ENCODE measurements at places on chromosomes 4 and X.
A peak's percentile ranks its signal among the peaks of the same experiment; 100 is the strongest.

- H3K36me3 ChIP-seq = no peaks in the 10 kb centered on the region
- DNase-seq = no peak
- H3K4me3 ChIP-seq = no peak overlapping the region
- no peaks in the 10 kb centered on the region for H3K4me1 ChIP-seq
- H3K27me3 ChIP-seq = no peaks in the 10 kb centered on the region
- H3K27ac ChIP-seq = no peak overlapping the region
These were observed 78.4 kb downstream of the DRD5 start for GRCh38 chr4:9859810-9860209.

GRCh38 chrX:118698516-118699170 is 28.8 kb upstream of the IL13RA1 start:
- H3K4me3 ChIP-seq = no peak overlapping the region
- no peaks in the 10 kb centered on the region for H3K36me3 ChIP-seq
- no peaks in the 10 kb centered on the region for H3K4me1 ChIP-seq
- H3K27me3 ChIP-seq = no peaks in the 10 kb centered on the region

DNA sequence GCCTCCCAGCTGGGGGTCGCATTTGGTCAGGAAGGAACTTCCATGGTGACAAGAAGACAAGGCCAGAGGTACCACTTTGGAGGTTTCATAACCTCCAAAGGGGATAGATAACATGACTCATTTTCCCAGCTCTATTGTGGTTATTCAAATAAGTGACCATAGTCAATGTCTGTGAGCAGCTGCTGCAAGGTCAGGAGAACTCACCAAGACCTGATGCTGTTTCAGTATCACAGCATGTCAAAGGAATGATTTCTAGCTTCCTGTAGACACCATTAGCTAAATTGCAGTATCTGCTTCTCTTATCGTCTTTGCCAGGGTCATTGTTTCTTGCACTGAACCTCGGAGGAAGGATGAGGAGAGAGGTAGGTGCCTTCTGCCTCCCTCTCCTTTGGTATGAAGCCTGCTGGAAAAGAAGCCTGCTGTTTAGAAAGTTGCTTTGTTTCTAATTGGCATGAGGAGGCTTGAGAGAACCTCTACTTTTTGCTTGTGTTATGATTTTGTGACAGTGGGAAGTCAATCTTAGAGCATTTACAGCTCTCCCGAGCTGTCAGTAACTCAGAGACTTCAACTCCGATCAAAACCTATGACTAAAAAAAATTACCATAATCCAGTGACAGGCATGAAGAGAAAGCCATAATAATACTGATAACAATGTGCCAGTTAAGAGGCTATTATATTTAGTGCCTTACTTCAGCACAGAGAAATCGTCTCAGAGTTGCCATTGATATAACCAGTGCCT is 38.0 kb upstream of the GATB start:
- DNase-seq = no peak
- no peaks in the 10 kb centered on the region for H3K27me3 ChIP-seq
- H3K4me3 ChIP-seq = no peak overlapping the region

- no peaks in the 10 kb centered on the region for H3K27me3 ChIP-seq
- H3K4me1 ChIP-seq = peaks cover 10% of the 10 kb centered on the region
- no peak overlapping the region for H3K4me3 ChIP-seq
These were observed 63.5 kb upstream of the PGM2 start for GRCh38 chr4:37762991-37763368.

GRCh38 chr4:20256381-20256881 is 4.7 kb downstream of the SLIT2 start:
- no peaks in the 10 kb centered on the region for H3K4me1 ChIP-seq
- no peak for DNase-seq
- peaks cover 7% of the 10 kb centered on the region for H3K27me3 ChIP-seq
- H3K36me3 ChIP-seq = no peaks in the 10 kb centered on the region

GRCh38 chr4:155765149-155765548 is 6.3 kb downstream of the GUCY1B1 start:
- no peaks in the 10 kb centered on the region for H3K36me3 ChIP-seq
- no peaks in the 10 kb centered on the region for H3K27me3 ChIP-seq
- H3K4me1 ChIP-seq = no peaks in the 10 kb centered on the region
- no peak overlapping the region for H3K27ac ChIP-seq
- H3K4me3 ChIP-seq = no peak overlapping the region
- DNase-seq = no peak

- H3K27me3 ChIP-seq = no peaks in the 10 kb centered on the region
- H3K36me3 ChIP-seq = no peaks in the 10 kb centered on the region
- H3K4me3 ChIP-seq = no peak overlapping the region
- no peak overlapping the region for H3K27ac ChIP-seq
- H3K4me1 ChIP-seq = peaks cover 9% of the 10 kb centered on the region
- no peak for DNase-seq
These were observed 5.8 kb downstream of the SRD5A3 start for GRCh38 chr4:55351824-55352223.

DNA sequence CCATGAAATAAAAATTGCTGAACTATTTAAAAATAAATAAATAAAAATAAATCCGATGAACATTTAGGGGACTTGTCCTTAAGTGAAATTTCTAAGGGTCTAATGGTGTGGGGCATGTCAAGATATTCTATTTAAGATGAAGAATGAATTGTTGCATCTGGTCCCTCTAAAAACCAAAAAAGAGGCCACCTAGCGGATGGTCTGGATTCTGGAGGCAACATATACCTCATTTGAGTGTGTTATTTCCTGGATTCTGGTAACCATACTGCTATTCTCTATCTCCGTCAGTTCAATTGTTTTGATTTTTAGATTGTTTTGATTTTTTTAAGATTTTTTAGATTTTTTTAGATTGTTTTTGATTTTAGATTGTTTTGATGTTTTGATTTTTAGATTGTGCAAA is 28.3 kb downstream of the AGTR2 start:
- H3K27ac ChIP-seq = no peak overlapping the region
- no peak overlapping the region for H3K4me3 ChIP-seq
- no peaks in the 10 kb centered on the region for H3K4me1 ChIP-seq
- DNase-seq = no peak
- peaks cover 1% of the 10 kb centered on the region for H3K27me3 ChIP-seq
- no peaks in the 10 kb centered on the region for H3K36me3 ChIP-seq

DNA sequence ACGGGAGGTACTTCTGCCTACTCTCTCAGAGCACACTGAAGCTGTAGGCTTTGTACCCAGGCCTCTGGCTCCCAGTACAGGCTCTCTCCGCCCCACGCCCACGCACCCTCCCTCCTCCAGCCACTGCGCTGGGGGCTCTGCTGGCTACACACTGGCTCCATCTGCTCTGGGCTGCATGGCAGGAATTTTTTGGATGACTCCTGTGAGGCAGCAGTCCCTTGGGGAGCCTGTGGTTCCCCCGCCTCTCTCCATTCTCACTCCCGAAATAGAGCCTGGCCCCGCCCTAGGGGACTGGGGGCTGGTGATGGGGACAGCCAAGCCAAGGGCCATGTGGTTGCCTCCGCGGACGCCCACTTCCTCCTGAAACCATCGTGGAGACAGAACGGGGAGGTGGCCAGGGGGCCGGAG is 58.1 kb upstream of the ADRA2C start:
- H3K4me3 ChIP-seq = no peak overlapping the region
- H3K27ac ChIP-seq = no peak overlapping the region
- no peaks in the 10 kb centered on the region for H3K36me3 ChIP-seq
- no peaks in the 10 kb centered on the region for H3K4me1 ChIP-seq
- H3K27me3 ChIP-seq = no peaks in the 10 kb centered on the region
- peak; percentile 42 for DNase-seq

- H3K27ac ChIP-seq = no peak overlapping the region
- no peaks in the 10 kb centered on the region for H3K4me1 ChIP-seq
These were observed 50.3 kb upstream of the LCORL start for GRCh38 chr4:18071894-18072293.

DNA sequence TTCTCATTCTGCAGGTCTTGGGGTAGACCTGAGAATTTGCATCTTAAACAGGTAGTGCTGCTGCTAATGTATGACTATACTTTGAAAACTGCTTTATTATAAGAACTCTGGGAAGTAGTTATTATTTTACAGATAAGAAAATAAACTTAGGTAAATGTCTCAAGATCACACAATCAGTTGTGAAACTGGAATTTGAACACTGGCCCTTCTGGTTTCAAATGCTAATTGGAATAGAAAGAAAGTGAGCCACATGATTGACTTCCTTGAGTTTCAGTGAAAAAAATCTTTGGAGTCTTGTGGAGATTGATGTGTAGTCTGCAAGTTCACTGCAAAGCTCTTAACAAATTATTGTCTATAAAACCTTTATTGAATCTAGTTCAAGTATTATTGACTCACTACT is 44.5 kb downstream of the FTHL17 start:
- no peaks in the 10 kb centered on the region for H3K36me3 ChIP-seq
- no peak overlapping the region for H3K4me3 ChIP-seq
- H3K4me1 ChIP-seq = no peaks in the 10 kb centered on the region
- no peak overlapping the region for H3K27ac ChIP-seq
- DNase-seq = no peak

DNA sequence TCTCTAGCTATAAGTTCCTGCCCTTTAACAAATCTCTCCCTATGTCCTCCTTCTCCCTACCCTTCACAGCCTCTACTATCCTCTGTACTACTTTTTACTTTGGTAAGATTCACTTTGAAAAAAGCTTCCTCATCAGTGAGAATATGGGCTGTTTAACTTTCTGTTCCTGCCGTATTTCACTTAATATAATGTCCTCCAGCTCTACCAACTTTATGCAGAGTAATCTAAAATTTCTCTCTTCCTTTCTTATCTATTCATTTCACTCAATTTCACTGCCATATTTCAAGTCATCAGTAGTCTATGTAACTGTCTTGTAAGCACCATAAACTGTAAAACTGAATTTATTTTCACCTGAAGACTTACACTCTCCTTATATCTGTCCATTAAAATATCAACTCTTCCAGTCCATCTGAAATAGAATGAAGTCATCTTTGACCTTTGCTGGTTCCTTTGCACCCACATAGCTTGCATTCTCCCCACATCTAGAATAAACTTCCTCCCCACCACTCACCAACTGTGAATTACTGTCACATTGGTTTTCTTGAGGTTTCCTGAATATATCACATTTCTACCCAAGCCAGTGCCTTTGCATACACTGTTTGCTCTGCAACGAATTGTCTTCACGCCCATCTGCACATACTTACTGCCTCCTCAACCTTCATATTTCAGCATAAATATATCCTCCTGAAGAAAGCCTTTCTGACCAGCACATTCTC is 54.6 kb downstream of the ARAP2 start:
- H3K4me3 ChIP-seq = no peak overlapping the region
- DNase-seq = no peak
- no peaks in the 10 kb centered on the region for H3K36me3 ChIP-seq
- H3K27me3 ChIP-seq = no peaks in the 10 kb centered on the region
- H3K27ac ChIP-seq = no peak overlapping the region

DNA sequence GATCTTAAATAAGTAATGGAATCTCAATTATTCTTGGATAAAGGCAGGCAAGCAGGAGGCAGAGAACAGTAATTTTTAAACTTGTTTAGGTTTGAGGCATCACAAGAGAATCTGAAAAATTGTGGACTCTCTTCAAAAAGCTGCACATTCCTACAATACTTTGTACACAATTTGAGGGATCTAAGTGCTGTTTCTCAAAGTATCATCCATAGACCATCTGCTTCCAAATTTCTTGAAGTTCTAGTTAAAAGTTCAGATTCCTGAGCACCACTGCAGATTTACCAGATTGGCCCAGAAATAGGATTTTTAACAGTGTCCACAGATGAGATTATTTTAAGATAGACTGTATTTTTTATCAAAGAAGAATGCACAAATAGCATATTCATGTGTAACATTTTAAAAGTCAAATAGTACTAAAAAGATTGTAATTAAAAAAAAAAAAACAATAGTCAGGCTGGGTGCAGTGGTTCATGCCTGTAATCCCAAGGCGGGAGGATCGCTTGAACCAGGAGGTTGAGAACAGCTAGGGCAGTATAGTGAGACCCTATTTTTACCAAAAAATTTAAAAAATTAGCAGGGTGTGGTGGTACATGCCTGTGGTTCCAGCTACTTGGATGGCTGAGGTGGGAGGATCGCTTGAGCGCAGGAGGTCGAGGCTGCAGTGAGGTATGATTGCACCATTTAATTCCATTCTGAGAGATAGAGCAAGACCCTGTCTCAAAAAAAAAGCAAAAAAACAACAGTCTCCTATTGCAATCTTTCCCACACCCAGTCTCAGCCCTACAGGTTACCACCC is 14.2 kb upstream of the FNIP2 start:
- no peaks in the 10 kb centered on the region for H3K4me1 ChIP-seq
- H3K27ac ChIP-seq = no peak overlapping the region
- no peaks in the 10 kb centered on the region for H3K27me3 ChIP-seq
- H3K36me3 ChIP-seq = no peaks in the 10 kb centered on the region
- no peak overlapping the region for H3K4me3 ChIP-seq
- no peak for DNase-seq

- no peaks in the 10 kb centered on the region for H3K27me3 ChIP-seq
- H3K4me1 ChIP-seq = no peaks in the 10 kb centered on the region
- no peak overlapping the region for H3K27ac ChIP-seq
- DNase-seq = no peak
- H3K36me3 ChIP-seq = no peaks in the 10 kb centered on the region
These were observed 781.9 kb upstream of the GALNTL6 start for GRCh38 chr4:171031338-171031737.

GRCh38 chr4:19300213-19300612 is 951.5 kb upstream of the SLIT2 start:
- H3K4me3 ChIP-seq = no peak overlapping the region
- H3K4me1 ChIP-seq = no peaks in the 10 kb centered on the region
- H3K36me3 ChIP-seq = no peaks in the 10 kb centered on the region
- no peaks in the 10 kb centered on the region for H3K27me3 ChIP-seq
- H3K27ac ChIP-seq = no peak overlapping the region
- DNase-seq = no peak

DNA sequence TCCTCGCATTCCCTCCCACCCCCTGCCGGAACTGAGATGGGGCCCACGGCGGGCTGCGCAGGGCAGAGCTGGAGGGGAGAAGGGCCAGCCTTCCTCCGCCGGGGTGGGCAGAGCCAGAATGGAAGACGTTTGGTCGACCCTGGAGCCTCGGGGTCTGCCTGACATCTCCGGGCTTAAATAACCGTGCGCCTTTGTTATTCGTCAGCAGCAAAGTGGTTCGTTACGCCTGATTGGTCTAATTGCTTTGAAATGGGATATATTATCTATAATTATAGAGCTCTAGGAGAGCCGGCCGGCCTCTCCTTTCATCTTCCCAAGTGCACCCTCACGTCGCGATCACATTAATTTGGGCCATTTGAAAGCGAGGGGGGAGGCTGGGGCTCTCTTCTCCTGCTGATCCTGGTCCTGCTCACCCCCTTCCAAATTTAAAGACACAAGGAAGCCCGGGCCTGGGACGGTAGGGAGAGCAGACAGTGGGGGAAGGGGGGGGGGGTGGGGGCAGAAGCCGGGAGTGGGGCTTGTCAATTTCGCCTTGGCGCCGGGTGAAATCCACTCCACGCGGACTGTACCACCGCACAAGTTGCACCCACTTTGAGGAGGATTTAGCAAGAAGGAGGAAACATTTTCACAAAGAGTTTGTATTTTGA is 4.7 kb upstream of the MSX1 start:
- no peaks in the 10 kb centered on the region for H3K36me3 ChIP-seq
- no peak overlapping the region for H3K27ac ChIP-seq
- DNase-seq = no peak
- peaks cover 13% of the 10 kb centered on the region for H3K27me3 ChIP-seq
- no peaks in the 10 kb centered on the region for H3K4me1 ChIP-seq
